ENCODE measurements at places on chromosomes 11 and 22.

GRCh38 chr22:44505796-44506354 is 7.8 kb upstream of the RTL6 start:
- no peak for DNase-seq

- DNase-seq: no peak
These were observed 41.3 kb upstream of the HSD17B12 start for GRCh38 chr11:43639224-43639623.

- no peak for DNase-seq
These were observed 13.6 kb upstream of the NUP50 start for GRCh38 chr22:45150139-45150538.

DNA sequence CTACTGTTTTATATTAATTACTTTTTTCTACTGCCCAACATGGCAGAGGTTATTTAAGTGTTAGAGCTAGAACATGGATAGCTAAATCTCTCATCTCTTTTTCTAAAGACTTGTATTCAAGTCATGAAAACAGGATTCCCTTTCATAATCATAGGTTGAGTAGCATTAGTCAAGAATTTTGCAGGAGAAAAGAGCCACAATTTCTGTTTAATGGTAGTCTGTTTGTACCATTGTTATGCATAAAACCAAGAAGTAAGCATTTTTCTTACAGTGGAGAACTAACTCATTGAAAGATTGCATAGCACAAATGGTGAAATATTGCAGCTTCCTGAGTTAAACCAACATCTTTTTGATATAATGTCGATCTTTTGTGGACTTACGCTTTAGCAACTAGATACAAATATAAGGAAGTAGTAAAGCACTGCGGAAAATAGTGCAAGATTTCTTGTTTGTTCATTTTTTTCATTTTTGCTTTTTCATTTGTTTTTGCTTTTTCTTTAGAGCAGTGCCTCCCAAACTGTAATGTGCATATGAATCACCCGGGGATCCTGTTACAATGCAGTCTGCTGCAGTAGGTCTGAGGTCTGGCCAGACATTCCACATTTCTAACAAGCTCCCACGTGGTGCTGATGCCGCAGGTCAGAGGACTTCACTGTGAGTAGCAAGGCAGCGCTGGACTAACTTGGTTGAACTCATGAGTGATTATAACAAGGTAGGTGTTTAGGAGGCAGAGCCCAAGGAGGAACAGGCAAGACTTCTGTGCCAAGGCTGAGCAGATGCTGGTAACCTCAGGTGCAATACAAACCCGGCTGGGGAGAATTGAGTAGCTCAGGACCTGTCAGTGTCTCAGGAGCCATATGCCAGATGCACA is 4.6 kb downstream of the ETS1 start:
- DNase-seq: no peak

All from esophagus squamous epithelium (tissue), 5 donors.